ENCODE measurements at places on chromosomes 5 and 9.

GRCh38 chr9:136602193-136602885, 56.5 kb upstream of the NOTCH1 start:
- DNase-seq, result no peak

- DNase-seq, result peak; percentile 58
Measured at GRCh38 chr9:35470894-35471293, 19.0 kb upstream of the RUSC2 start.

GRCh38 chr9:72465593-72465984, 55.8 kb upstream of the TMC1 start:
- DNase-seq, result no peak

GRCh38 chr5:78497573-78498533, 137.4 kb downstream of the SCAMP1 start:
- DNase-seq, result no peak

- DNase-seq, result no peak
Measured at GRCh38 chr5:88816195-88816594, 66.8 kb downstream of the MEF2C start.

- DNase-seq, result no peak
Measured at GRCh38 chr5:107218457-107219193, 452.1 kb downstream of the EFNA5 start.

DNA sequence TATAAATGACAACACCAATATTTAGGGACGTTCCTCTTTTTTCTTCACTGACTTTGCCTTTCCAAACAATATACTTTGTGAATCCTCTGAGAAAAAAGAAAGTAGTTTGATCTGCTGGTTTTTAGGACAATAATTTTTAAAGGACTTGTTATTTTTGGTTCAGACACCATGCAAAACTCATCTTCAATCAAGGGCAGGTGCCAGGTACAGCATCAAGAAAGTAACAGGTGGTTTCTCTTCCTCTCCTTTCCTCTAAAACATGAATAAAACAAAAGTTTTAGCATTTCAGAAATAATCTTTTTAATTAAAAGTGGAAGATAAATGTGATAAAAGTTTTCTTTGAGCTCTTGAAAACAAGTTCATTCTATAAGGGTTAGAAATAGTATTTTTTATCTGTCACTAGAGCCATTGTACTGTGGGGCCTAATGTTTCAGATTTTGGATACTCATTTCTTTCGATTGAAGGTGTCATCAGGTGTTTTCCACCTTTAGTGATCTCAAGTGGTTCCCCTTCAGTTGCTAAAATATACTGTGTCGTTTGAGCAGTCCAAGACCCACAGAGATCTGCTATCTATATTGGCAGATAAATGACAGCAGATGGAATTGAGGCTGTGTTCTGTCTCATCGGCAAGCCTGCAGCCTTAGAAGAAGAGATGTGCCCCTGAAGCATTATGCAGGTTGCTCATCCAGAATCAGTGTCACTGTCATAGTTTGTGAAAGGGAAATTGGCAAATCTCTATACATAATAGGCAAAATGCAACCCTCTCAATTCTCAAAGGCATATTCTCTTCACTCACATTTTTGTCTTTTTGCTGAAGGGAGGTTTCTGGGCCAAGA, 499.7 kb downstream of the PDE4D start:
- no peak for DNase-seq

- no peak for DNase-seq
Measured at GRCh38 chr5:35371951-35372426, 141.7 kb upstream of the PRLR start.

- no peak for DNase-seq
Measured at GRCh38 chr9:28050941-28051340, 477.7 kb upstream of the C9orf72 start.

- no peak for DNase-seq
Measured at GRCh38 chr5:61279725-61280124, 52.3 kb upstream of the ZSWIM6 start.

- no peak for DNase-seq
Measured at GRCh38 chr5:171162596-171162995, 146.5 kb upstream of the TLX3 start.

- DNase-seq, result no peak
Measured at GRCh38 chr9:97077452-97078295, 38.7 kb upstream of the CTSV start.

DNA sequence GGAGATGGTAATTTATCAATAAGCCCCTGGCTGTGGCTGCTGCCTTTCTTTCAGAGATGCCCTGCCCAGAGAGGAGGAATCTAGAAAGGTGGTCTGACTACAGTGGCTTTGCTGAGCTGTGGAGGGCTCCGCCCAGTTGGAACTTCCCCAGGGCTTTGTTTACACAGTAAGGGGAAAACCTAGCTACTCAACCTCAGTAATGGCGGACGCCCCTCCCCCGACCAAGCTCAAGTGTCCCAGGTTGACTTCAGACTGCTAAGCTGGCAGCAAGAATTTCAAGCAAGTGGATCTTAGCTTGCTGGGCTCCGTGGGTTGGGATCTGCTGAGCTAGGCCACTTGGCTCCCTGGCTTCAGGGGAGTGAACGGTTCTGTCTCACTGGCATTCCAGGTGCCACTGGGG, 865.4 kb upstream of the ACO1 start:
- DNase-seq, result no peak

- peak; percentile 93 for DNase-seq
Measured at GRCh38 chr9:120402741-120403542, 177.0 kb downstream of the CDK5RAP2 start.
